Dermis blood vessel endothelial cell (primary cell): ENCODE measurements at places on chromosomes 7 and 10. TPM values are rescaled to one million over a fixed set of nuclear protein-coding genes. Genes with fewer than 3 reads are reported as not detected.

Gene SLC16A12
- total RNA-seq: 0.14 and 0.34 TPM in 2 replicates

- DNase-seq: no peak
Measured at GRCh38 chr7:84422790-84423189, 228.2 kb upstream of the SEMA3A start.

DNA sequence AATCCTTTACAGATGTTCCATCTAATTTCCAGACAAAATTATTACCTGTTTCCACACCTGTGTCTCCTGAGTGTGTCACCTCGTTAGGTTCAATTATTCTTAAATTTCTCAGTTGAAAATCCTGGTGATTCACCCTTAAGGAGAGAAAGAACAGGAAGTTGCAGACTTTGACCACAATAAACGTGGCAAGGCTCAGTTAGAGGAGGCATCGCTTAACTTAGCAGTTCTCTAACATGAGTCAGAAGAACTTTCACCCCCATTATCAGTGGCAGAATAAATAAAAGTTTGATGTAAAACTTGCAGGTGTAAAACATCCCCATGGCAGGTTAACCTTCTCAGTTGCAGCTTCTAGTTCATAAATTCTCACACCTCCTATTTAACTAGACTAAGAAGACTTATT, 8.3 kb downstream of the XPNPEP1 start:
- peak; percentile 81 for DNase-seq

DNA sequence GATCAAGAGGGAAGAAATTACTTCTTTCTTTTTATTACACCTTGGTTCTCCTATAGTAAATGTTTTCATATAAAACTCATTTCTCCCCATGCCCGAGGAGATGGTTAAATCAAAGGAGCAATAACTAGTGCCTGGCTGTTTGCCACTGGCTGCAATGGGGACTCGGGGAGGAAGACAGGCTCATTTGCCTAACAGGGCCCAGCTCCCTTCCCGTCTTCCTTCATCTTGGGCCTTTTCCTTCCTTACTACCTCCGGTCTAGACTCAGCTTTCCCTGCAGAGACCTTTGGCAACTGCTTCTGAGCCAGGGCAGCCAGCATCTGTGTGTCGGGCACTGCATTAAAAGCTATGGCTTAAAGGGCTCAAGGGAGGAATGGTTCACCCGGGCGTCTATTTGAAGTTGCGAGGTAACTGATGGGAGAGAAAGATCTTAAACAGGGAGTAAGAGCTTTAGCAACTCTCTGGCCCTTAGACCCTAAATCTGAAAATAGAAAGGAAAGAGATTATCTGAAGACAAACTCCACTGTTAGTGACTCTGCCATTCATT, 63.5 kb downstream of the CALD1 start:
- DNase-seq: peak; percentile 78

GRCh38 chr10:132272231-132272971, 35.3 kb downstream of the STK32C start:
- no peak for DNase-seq

Gene CHST12
- total RNA-seq: 6.8 and 21.5 TPM in 2 replicates

Gene DLX6
- not detected in 2 replicates for total RNA-seq

Gene CISD1
- 33.5 and 50.4 TPM in 2 replicates for total RNA-seq

- peak; percentile 74 for DNase-seq
Measured at GRCh38 chr7:47153058-47153457, 428.9 kb downstream of the TNS3 start.

GRCh38 chr7:71364551-71364950, 232.6 kb downstream of the GALNT17 start:
- DNase-seq: no peak
